Activated T-helper 9 cell treated with anti-CD3 and anti-CD28 coated beads, Interleukin-2, amount 50 U/mL, for 16 hours (primary cell): ENCODE measurements at places on chromosomes 2 and 18.

DNA sequence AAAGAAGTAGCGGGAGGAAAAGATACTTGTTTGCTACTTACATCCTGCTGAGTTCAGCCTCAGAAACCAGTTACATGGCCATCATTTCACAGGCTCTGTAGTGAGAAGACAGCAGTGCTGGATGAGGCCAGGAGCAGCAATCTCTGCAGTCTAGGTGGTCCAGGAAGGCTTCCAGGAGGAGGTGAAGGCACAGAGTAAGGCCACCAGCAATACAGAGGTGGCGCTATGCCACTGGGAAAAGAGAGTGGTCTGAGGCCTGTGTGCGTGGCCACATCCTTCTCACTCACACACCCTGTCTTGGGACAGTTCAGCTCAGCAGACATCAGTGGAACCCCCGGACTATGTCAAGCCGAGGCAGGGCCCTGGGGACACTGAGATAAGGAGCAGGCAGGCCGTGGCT, 162.7 kb downstream of the KLHL29 start:
- DNase-seq = no peak

GRCh38 chr2:176136374-176137251, 7.1 kb downstream of the HOXD8 start:
- no peak for DNase-seq

GRCh38 chr18:410047-410455, 90.5 kb downstream of the COLEC12 start:
- no peak for DNase-seq

- no peak for DNase-seq
These were observed 57.2 kb downstream of the NGEF start for GRCh38 chr2:232955856-232956255.

DNA sequence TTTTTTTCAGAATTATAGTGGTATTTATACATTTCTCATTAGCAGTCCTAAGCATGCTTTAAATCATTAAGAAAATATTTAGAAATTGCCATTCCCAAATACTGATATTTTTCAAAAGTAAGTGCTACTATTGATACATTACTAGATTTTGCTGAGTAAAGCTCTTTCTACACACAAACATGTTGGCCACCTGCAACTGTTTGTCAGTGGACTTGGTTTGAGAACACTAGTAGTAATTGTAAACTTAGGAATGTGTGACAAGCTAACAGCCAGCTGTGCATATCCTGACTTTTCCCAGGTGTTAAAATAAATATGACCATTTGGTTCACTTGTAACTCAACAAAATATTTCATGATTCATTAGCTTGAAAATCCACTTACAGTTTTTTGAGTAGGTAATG, 103.1 kb downstream of the MSTN start:
- no peak for DNase-seq
